ENCODE measurements at places on chromosomes 12 and 14.

- DNase-seq: no peak
Measured at GRCh38 chr14:36238666-36239363, 62.3 kb upstream of the PTCSC3 start.

GRCh38 chr12:117093431-117093830 is 5.8 kb downstream of the TESC start:
- no peak for DNase-seq

DNA sequence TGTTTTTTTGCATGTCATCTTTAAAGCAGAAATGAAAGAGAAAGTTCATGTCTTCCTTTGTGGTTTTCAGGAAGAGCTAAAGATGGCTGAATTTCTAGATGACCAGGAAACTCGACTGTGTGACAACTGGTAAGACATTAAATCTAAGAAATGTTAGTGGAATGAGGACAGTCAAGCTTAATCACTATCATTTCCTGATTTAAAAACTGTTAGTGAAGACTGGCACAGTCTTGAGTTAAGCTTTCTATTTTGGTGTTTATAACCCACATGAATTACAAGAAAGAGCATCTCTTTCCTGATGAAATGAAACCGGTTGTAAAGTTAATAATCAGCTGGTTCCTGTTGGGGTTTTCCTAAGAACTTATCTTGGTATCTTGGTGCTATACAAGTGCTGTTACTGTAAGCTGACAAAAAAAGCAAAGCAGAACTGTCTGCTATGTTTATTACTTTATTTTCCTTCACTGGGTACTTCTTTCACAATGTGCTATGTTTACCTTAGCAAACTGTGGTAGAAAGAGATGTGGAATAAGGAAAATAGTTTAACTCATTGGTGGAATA is 5.2 kb downstream of the TRAFD1 start:
- no peak for DNase-seq

GRCh38 chr14:55625481-55625880 is 45.5 kb downstream of the KTN1 start:
- DNase-seq: no peak

GRCh38 chr12:85155791-85156190 is 119.6 kb downstream of the LRRIQ1 start:
- DNase-seq: peak; percentile 4

DNA sequence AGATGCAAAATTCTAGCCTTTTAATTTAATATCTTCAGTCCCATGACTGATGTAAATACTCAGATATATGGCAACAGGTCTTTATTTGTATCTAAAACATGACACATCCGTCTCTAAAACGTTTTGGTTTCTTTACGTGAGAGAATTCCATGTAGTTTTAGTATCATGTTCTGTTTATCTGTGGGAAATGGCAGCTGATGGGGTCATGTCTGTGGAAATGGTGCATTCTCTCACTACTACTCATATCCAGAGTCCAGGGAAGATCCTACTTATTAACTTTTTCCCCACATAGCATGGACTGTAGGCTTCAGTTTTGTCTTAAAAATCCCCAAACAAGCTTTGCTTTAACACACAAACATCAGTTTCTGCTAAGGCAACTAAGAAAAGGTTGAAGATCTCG is 53.8 kb downstream of the SPTLC2 start:
- no peak for DNase-seq

DNA sequence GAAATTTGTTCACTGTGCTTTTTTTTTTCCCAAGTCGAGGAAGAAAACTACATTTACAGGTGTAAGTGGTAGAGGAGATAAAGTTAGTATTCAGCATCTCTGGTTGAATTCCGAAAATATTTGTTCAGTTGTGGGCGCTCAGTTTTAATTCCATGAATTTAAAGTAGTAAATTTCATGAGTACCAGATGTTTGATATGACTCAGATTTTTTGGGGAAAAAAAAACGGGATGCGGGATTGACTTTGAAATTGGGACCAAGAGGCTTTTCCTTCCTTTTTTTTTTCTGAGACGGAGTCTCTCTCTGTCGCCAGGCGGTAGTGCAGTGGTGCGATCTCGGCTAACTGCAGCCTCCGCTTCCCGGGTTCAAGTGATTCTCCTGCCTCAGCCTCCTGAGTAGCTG is 1.6 kb downstream of the TULP3 start:
- no peak for DNase-seq

DNA sequence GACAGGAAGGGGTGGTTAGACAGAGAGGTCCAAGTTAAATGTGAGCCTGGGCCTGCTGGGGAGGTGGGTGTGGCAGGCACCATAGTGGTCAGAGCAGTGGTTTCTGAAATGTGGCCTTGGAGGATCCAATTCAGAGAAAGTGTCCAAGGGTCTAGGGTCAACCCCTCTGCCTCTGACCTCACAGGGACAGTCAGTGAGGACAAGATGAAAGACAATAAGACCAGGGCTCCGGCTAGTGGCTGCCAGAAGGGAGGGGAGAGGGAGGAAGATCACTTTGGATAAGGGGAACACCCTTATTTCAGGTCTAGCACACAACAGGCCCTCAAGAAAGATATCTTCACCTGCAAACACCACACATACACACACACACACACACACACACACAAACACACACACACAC is 335.1 kb downstream of the MED13L start:
- DNase-seq: no peak

DNA sequence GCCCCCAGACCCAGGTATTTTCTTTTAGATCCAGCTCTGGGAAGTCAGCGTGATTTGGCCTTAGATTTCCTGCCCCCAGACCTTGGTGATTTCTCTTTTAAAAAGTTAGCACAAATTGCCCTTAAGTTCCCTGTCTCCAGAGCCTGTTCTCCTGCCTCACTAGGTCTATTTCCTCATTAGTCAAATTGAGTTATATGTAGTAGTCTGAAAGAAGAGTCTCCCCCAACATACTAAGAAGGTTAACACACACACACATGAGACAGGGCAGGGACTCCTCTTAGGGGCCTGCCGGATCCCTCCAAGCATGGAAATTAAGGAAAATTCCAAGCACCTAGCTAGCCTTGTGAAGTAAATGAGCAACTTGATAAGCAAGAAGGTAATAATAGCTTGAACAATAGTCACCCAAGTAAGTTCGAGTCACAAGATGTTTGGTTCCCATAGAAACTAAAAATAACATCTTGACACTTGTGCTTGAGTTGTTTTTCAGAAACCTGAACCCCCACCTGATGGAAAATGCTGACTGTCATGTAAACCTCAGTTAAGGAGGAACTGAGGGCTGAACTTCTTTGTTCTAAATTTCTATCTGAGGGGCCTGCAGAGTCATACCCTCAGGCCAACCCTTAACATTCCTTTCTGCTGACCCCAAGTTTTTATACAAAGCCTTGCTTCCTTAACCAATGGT is 51.6 kb downstream of the CAND1 start:
- no peak for DNase-seq

DNA sequence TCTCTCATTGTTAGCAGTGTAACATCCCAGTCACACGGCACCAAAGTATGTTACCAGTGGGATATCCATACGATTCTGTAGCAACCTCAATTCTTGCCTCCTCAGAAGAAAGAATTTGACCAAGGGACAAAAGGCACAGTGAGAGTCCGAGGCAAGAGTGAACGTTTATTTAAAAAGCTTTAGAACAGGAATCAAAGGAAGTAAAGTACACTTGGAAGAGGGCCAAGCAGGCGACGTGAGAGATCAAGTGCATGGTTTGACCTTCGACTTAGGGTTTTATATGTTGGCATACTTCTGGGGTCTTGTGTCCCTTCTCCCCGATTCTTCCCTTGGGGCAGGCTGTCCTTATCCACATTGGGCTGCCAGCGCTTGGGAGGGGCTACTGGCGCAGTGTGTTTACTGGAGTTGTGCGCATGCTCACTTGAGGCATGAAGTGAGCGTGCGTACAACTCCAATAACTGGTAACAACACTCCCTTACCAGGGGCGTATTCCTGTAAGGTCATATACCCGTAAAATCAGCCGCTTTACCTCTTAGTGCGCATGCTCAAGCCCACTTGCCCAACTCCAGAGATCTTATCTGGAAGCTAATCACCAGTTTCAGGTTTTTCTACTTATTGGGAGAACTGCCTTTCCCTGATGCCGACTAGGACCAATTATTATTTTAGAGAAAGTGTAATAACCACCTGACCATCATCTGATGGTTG is 71.7 kb downstream of the FAR2 start:
- peak; percentile 17 for DNase-seq

DNA sequence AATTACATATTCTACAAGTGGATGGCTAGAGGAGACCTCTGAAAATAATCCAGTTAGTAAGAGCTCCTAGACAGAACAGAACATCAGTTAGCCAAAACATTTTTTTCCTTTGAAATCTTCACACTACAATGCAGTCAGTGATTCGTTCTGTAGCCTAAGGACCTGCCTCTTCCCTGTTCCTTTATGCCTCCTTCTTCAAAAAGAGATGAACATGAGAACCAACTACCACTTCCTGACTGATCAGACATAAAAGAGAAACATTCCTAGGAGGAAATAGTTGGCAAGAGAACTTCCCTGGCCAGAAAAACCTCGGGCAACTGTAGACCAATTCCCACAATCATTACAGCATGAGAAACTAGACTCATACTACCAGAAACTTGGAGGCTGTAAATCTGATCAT is 29.4 kb downstream of the ITPR2 start:
- DNase-seq: no peak

GRCh38 chr14:105120056-105120455 is 48.5 kb downstream of the JAG2 start:
- DNase-seq: no peak

- DNase-seq: no peak
Measured at GRCh38 chr14:75961662-75962061, 20.1 kb downstream of the TGFB3 start.

- no peak for DNase-seq
Measured at GRCh38 chr14:37318938-37319337, 121.2 kb downstream of the MIPOL1 start.

GRCh38 chr12:65430571-65431306 is 152.3 kb downstream of the MSRB3 start:
- no peak for DNase-seq

DNA sequence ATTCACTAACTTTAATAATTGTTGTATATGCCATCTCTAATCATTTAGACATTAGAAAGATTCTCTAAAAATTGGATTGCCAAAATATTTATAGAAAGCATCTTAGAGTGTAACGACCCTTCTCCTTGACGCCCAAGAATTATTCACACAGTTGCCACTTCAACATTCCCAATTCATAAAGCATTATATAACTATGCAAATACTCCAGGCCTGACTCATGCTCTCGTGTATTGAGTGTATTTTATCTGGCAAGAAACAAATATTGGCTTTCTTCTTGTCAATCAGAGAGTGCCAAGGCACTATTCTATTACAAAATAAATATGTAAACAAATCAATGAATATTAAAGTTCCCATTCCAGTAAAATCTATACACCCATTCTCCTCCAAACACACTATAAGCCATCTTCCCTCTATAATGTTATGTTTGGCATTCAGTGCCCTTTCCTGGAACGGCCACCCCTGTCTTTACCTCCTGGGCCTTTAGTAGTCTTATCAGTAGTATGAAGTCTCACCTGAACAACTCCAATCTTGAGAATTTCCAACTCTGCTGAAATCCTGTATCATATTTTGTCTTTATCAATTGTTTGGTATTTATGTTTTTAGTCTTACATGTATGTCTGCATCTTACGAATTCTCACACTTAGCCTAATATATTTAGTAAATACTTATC is 182.6 kb downstream of the PIK3C2G start:
- peak; percentile 60 for DNase-seq

DNA sequence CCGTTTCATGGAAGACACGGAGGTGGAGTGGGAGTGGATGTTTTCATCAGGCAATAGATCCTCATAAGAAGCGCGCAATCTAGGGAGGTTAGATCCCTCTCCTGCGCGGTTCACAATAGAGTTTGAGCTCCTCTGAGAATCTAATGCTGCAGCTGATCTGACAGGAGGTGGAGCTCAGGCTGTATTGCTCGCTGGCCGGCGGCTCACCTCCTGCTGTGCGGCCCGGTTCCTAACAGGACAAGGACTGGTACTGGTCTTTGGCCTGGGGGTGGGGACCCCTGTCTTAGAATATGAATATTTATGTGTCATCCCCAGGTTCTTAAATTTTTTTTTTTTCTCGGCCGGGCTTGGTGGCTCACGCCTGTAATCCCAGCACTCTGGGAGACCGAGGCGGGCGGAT is 36.7 kb downstream of the PRICKLE1 start:
- no peak for DNase-seq

DNA sequence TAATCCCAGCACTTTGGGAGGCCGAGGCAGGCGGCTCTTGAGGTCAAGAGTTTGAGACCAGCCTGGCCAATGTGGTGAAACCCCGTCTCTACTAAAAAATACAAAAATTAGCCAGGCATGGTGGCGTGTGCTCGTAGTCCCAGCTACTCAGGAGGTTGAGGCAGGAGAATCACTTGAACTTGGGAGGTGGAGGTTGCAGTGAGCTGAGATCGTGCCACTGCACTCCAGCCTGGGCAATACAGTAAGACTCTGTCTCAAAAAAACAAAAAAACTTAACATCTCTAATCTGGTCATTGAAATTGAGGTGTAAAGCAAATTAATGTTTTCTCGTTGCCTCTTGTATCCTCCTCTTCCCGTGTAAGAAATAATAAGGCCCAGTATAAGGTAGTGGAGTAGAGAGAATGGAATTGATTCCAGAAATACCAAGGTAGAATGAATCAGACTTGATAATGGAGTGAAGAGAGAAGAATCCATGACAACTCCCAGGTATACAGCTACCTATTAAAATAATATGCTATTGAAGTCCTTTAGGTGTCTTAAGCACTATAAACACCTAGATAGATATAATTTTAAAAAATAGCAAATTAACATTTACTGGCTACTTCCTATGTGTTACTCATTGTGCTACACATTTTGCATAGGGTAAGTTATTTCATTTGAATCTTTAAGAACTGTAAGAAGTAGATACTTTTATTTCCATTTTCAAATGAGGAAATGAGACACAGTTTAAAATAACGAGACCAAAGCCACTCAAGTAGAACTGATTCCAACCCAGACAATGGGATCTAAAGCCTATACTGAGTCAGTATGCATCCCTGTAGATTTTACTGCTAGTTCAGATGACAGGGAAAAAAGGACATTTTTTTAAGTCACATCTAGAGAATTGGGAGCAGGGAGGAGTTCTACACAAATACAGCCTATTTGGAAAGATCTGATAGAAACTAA is 23.2 kb downstream of the RAP1B start:
- DNase-seq: no peak

DNA sequence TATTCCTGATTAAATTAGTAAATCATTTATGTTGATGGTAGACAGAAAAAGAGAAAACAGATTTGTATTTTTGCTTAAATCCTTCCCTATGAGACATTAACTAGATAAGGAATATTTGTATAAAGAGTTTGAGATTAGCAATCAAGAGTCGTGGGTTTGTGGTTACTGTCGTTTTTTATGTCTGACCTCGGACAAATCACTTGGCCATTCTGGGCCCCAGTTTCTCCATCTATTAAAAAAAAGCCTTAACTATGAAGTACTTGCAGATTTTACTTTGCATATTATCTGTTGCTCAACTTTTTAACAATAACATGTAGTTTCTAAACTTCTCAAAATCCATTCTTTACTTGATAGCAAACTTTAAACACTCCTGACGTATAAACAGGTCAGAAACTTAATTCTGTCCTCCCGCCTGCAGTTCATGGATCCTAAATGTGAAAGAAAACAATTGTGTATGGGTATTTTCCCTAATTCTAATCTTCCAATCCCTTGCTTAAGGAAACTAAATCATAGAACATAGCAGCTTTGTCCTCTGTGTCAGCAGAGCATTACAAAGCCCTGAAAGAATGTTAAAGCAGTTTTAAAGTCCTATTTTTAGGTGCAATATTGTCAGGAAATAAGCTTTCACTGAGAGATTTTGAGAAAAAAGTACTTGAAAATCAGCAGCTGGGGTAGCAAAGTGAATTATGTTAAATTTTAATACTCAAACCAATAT is 118.2 kb downstream of the GPR135 start:
- DNase-seq: no peak

GRCh38 chr12:3614806-3615466 is 123.9 kb downstream of the PRMT8 start:
- no peak for DNase-seq

GRCh38 chr12:28034271-28034670 is 61.7 kb upstream of the PTHLH start:
- no peak for DNase-seq
